Cortex of kidney (tissue), 1 donor: ENCODE measurements at places on chromosomes 3 and 15.

DNA sequence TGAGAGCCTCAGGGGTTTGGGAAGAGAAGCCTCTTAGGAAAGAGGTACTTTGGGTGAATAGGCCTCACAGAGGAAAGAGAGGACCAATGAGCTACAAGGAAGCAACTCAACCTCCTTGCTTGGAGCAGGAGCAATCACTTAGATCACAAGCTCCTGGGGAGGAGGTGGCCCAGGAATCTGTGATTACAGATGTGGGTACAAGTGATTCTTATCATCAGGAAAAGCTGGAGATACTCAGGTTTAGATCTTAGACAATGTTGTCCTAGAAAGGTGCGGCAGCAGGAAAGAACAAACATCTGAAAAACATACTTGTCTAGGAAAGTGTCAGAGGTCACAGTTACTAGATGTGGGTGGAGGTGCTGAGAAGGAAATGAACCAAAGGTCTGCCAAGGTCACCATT lies 8.2 kb downstream of the PARP16 start:
- DNase-seq = no peak

DNA sequence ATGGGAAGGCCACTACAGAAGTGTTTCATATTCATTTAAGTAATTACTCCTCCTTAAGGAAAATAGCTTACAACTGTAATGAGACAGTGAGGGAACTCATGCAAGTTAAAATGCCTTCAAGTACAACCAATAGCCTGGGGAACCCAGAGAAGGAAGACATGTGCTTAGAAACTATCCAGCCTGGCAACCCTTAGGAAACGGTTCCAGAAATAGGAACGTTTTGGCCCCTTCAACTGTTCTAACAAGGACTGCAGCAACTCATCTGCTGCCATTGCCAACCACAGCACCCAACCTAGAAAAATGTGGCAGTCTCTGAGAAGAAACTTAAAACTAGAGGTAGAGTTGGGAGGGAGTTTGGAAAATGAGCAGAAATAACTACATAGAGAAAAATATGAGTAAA lies 147.5 kb upstream of the STRIT1 start:
- DNase-seq = no peak

DNA sequence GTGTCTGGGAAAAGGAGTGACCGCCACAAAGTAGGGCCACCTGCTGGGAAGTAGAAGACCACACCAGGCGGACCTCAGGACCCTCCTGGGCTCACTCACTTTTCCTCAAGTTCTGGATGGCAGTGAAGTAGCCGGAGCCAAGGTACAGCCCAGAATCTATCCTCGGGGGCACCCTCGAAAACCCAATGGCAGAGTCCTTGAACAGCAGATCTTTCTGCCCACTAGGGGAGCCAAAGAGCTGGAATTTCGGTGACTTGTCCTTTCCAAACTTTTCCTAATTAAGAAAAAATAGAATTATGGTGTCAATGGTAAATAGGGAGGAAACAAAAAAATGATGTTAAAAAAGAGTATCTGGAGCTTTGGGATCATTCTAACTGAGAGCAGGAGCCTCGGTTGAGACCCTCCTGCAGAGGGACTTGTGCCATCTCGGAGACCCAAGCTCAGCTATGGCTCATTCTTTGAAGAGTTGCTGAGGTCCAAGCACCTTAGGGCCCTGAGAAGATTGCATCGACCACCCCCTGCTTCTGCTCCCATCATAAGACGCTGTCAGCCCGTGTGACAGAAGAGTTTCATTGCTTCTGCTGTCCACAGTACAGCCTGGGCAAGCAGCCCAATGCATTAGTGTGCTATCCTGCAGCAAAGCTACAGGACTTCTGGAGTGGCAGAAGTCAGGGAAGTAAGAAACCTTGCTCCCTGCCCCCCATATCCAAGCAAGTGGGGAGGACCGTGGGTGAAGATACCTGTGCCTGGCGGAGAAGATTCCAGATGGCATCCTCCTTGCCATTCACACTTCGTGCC lies 14.8 kb downstream of the LTF start:
- no peak for DNase-seq

DNA sequence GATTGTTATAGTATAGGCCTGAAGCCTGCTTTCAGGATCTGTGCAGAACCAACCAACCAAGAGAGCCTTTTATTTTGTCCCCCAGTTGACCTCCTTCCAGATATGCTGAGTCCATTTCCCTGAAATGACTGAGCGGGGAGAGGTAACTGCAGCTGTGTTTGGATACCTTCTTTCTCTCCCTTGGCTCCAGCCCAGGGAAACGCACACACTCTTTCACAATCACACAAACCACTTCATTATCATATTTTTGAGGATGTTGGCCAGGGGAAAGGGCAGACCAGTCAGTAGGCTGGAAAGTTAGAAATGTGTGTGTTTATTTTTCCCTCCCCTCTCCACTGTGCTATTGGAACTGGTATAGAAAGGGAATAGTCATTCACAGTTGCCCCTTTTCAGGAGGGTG lies 417.7 kb upstream of the TBL1XR1 start:
- DNase-seq = no peak

DNA sequence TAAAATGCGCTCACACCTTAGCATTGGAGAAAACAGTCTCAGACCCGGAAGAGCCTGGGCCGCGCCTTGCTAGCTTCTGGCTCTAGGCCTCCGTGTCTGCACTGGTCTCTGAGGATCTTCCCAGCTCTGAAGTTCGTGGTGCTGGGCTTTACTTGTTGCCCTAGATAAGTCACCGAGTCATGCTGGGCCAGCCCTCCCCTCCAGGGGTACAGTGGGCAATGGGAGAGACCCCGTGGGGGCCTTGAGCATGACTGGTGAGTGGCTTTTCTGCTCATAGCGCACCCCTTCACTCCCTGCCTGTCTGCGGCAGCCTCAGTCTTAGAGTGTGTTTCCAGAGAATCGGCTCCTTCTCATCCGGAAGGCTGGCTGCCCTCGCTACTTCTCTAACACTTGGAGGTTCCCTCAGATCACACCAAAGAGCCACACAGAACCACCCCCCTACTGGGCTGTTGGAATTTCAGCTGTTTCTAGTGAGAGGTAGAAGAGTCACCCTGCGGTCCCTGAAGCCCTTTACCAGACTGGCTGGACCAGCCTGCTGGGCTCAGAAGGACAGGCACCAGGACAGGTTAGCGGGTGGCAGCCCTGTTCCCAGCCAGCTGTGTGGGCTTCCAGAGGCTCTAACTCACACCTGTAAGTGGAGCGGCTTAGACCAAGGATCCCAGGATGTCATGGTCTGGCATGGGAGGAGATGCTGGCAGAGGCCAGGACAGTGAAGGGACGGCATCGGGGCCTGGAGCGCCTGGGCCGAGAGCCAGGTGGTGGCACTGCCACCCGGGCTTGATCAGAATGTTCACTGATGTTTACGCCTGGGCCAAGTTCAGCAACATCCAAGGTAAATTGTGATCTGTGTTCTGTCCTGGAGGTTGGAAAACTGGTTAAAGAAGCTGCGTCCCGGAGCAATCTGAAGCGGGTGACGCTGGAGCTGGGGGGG lies 17.9 kb downstream of the ALDH1A3 start:
- no peak for DNase-seq

DNA sequence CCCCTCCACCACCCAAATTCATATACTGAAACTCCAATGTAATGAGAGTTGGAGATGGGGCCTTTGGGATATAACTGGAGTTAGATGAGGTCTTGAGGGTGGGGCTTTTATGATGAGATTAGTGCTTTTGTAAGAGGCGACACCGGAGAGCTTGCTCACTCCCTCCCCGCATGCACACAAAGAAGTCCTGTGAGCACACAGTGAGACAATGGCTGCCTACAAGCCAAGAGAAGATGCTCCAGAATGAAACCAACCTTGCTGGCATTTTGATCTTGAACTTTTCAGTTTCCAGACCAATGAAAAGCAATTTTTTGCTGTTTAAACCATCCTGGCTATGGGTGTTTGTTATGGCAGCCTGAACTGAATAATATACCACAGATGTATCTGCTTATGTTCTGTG lies 109.0 kb downstream of the SAMMSON start:
- no peak for DNase-seq

- no peak for DNase-seq
These were observed 220.6 kb upstream of the SGO1 start for GRCh38 chr3:20406611-20407011.
